ENCODE measurements at places on chromosomes 11 and 22.
A peak's percentile ranks its signal among the peaks of the same experiment; 100 is the strongest.

GRCh38 chr11:34298871-34299270 is 58.9 kb downstream of the ABTB2 start:
- DNase-seq = no peak

GRCh38 chr11:69007975-69008381 is 5.1 kb downstream of the MRGPRF start:
- no peak for DNase-seq

GRCh38 chr11:9577556-9577955 is 4.1 kb downstream of the WEE1 start:
- DNase-seq = no peak

DNA sequence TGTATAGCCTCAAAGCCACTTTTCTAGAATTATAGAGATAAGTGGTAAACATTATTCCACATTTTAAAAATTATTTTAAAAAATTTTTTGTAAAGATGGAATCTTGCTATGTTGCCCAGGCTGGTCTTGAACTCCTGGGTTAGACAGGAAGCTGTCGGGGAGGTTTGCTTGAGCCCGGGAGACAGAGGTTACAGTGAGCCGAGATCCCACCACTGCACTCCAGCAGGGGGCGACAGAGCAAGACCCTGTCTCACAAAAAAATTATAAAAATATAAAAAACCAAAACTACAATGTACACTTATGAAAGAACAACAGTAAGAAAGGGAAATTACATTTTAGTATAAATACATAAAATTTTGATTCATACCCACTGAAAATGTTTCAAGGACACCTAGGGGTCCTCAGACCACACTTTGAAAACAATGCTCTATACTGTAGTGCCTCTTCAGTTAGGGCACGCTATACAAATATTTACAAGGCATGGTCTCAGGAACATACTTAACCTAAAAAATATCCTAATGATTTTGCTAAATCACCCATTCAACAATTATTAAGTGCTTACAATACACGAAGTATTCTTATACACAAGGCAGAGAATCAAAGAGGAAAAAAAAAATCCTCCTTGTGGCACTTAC is 111.2 kb downstream of the MRTFA start:
- DNase-seq = peak; percentile 80

DNA sequence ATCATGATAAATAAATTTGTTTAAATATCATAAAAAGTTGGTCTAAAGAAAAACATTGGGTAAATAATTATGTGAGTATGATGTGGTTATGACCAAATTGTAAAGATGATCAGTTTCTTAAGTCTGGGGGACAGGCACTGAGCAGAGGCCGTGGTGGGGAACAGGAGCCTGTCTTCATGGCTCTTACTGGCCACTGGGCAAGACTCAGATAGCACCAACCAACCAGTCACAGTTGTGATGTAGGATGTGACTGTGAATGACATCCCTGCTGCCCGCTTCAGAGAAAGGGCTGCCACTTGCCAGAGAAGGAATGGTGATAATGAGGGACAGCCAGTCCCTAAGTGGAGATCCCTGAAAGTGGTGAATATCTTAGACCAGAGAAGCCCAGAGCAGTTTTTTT is 7.0 kb downstream of the PTPRJ start:
- DNase-seq = no peak

DNA sequence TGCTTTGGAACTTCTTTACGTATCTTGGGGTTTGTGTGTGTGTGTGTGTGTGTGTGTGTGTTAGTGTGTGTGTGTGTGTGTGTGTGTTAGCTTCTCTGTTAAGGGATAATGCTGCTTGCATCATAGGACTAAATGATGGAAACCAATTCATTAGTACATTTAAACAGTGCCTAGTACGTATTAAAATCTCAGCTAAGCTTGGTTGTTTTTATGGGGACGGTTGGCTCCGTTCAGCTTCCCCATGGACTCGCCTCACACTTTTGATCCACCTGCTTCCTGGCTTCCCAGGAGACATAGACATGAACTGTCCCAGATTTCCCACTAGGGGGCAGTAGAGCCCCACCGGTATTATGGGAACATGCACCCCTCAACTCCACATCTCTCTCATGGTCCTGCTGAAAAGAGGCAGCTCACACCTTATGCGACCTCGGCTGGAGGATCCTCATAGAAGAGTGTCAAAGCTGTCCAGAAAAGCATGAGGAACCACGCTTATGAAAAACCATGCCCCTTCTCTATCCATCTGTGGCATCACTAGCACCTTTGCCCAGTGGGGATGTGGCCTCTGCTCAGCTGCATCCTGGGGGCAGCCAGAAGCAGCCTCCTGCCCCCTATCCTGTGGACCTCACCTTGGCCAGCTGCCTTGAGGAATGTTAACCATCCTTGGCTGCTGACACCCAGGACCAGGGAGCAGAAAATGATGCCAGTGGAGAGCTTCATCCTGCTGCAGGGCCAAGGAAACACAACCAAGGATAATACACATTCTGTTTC is 9.7 kb upstream of the SAAL1 start:
- peak; percentile 74 for DNase-seq

DNA sequence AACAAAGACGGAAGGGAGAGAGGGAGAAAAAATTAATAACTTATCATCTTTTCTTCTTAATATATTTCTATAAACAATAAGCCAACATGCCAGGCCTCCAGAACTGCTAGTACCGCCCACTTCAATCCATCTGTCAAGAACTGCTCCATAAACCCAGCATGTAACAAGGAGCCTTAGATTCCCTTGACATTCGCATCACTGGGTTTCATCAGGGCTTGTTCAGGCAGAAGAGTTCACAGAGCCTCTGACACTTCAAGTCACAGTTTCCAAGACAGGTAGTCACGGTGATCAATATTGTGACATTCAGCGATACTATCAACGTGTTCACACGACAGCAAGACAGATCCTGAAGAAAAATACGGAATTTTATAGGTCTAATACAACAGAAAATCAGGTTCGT is 61.7 kb downstream of the LARGE2 start:
- DNase-seq = no peak

GRCh38 chr11:13216019-13216710 is 61.4 kb upstream of the BMAL1 start:
- DNase-seq = peak; percentile 55

DNA sequence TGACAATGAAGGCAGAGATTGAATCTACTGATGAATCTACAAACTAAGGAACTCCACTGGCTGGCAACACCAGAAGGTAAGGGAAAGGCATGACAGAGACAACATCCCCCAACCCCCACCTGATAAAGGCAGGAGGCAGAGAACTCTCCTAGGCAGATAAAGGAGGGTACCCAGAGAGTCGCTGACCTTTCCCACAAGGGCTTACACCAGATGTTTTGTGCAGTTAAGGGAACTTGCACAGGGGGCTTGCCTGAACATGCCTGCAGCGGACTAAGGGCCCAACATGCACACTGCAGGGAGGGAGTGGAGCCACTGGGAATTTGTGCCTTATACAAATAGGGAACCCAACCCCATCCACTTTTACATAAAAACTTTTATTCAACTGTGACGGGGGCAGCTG is 1996.9 kb upstream of the RAG2 start:
- DNase-seq = no peak

DNA sequence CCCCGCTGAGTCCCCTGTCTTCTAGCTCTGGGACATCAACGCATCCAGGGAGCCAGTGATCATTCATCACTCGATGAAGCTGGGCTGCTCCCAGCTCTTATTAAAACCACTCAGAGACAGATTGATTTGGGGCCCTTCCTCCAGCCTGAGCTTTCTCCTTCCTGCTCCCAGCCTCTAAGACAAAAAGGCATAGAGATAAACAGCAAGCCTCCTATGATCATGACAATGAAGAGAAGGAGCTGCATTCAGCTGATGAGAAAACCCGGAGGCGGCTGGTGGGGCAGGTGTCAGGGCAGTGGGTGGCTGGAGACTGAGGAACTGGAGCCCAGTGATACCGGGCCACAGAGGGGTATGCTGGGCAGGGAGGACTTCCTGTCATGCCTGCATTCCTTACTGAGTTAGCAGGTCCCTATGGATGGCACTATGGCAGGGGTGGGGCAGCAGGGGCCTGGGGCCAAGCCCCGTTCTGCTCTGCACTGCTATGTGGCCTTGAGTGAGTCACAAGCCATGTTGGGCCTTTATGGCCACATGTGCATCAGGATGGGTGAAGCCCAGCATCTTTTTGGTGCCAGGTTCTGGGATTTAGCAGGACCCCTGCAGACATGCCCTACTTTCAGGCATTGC is 20.2 kb downstream of the PVALB start:
- DNase-seq = no peak

DNA sequence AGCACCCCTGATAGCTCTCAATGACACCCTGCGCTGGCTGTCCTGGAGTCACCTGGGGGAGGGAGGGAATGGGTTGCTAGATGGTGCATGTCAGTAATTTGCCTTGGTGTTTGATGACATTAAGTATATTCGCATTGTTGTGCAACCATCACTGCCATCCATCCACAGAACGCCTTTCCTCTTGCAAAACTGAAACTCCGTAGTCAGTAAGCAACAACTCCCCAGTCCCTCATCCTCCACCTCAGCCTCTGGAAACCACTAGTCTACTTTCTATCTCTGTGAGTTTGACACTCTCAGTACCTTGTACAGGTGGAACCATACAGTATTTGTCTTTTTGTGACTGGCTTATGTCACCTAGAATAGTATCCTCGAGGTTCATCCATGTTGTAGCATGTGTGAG is 62.6 kb downstream of the PKNOX2 start:
- no peak for DNase-seq

DNA sequence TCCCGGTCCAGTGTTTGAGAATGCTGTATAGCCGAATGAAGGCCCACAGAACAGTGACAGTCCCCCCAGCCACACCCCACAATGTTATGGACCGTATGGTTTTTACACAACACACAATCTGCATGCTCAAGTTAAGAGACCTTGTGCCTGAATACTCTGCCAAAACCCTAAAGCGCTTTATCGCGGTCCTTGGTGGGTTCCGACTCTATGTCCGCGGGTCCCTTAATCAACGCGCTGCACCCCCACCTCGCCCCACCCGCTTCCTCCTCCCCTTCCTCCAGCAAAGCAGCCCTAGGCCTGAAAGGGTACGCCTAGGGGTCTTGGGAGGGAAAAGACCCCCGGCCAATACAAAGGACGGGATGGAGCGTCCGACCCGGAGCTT is 442 bp downstream of the COPB1 start:
- peak; percentile 58 for DNase-seq

GRCh38 chr11:80846442-80846841 is 1405.6 kb upstream of the TENM4 start:
- no peak for DNase-seq

DNA sequence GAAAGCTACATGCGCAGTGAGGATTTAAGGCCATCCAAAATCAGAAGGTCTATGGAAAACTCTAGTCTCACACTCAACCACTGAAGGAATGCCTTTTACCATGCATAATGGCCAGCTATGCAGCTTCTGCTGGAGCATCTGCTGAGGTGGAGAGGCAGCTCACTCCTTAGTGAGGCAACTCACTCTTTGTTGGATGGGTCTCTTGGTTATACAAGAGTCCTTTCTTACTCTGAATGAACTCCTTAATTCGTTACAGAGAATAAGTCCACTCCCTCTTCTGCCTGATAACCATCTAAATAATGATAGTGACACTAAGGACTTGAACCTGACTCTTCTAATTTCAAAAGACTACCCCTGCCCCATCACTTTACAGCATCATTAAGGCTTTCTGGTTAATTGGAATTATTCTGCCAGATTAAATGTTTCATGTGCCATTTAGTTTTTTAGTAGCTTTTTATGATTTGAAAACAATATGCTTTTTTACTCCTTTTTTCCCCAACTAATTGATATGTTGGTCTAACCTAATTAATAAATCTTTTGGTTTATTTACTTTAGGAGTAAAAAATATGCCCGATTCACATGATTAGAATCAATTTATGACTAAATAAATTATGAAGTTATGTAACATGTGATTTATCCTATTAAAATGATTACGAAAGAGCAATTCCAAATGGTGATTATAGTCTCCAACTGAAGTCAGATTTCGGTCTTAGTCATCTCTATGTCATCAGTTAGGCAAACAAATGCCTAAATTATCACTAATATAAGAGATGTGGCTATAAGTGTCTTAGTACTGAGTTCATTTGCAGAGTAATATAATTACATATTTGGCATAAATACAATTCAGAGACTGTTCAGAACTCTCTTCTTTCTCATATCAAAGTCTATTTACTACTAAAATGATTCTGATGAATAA is 286.7 kb upstream of the CCDC90B start:
- DNase-seq = no peak

- DNase-seq = no peak
Measured at GRCh38 chr22:23518376-23519187, 61.5 kb downstream of the IGLL1 start.

DNA sequence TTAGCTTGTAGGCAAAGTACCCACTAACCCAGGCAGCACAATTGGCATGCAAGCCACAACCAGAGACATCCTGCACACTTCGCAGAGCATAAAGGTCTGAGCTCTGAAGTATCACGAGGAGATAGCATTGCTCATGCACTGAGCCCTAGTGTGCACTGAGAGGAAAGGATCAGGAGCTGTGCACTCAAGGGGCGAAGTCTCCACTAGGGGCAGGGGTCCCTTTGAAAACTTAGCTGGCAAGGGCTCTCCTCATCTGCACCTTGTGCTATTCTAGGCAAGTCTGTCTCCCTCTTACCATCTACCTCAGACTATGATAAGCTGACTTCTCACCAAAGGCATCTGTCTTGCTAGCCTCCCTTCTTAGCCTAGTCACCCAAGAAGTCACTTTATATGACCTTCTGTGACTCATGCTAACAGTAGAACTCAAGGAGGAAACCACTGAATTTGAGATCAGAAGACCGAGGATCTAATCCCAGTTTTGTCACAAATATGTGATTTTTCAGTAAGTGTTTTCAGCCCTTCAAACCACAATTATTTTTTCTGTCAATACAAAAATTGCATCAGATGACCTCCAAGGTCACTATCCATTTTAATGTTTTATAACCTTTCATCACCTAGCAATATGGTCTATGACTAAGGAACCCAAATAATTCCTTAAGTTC is 1078.0 kb downstream of the NTM start:
- DNase-seq = no peak

DNA sequence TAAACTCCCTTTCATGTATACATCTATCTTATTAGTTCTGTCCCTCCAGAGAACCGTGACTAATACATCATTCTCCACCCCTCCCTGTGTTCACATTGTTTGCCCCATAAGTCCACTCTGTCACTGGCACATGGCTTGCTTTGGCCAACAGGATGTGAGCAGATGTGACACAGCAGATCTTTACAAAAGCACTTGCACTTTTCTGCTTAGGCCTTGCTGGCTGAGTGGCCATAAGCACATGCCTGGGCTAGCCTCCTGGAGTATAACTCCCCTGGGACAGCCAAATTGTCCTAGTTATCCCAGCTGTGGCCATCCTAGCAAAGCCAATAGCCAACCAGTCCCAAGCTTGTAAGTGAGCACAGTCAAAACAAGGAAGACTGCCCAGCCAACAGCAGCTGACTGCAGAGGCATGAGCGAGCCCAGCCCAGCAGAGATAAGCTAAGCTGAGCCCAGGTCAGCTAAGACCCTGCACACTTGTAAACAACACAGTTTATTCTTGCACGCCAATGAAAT is 9.7 kb upstream of the RCN1 start:
- no peak for DNase-seq

DNA sequence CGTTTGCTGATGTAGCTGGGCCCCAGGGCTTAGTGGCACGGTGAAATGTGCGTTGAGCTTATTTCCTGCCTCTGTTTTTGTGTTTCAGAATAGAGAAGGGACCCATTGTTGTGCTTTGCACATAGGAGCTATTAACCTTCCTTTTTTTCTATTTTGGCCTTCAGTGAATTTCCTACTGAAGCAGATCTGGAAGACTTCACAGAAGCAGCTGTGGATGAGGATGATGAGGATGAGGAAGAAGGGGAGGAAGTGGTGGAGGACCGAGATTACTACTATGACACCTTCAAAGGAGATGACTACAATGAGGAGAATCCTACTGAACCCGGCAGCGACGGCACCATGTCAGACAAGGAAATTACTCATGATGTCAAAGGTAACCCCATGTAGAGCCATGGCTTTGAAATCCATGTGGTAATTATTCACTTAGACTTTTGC is 37.4 kb upstream of the ST14 start:
- DNase-seq = peak; percentile 63

Data from stimulated activated CD4-positive, alpha-beta T cell treated with anti-CD3 and anti-CD28 coated beads, Interleukin-15, amount 100 ng/mL, for 24 hours (primary cell).